ENCODE measurements at places on chromosomes 2 and 18. TPM values are rescaled to one million over a fixed set of nuclear protein-coding genes. Genes with fewer than 3 reads are reported as not detected.

Gene TMEFF2
- total RNA-seq, result not detected

Gene OR6B2
- total RNA-seq, result not detected

Gene IL36RN
- not detected for total RNA-seq

- H3K27me3 ChIP-seq, result peaks cover 5% of the 10 kb centered on the region
- H3K27ac ChIP-seq, result no peak overlapping the region
- H3K36me3 ChIP-seq, result no peaks in the 10 kb centered on the region
- DNase-seq, result no peak
- H3K4me3 ChIP-seq, result no peak overlapping the region
These were observed 8.3 kb downstream of the MYO1B start for GRCh38 chr2:191253476-191253875.

- H3K36me3 ChIP-seq, result no peaks in the 10 kb centered on the region
- H3K4me3 ChIP-seq, result no peak overlapping the region
- no peak overlapping the region for H3K27ac ChIP-seq
- DNase-seq, result no peak
- H3K4me1 ChIP-seq, result no peaks in the 10 kb centered on the region
- H3K27me3 ChIP-seq, result no peaks in the 10 kb centered on the region
These were observed 655.3 kb upstream of the FAM98A start for GRCh38 chr2:34254272-34254878.

DNA sequence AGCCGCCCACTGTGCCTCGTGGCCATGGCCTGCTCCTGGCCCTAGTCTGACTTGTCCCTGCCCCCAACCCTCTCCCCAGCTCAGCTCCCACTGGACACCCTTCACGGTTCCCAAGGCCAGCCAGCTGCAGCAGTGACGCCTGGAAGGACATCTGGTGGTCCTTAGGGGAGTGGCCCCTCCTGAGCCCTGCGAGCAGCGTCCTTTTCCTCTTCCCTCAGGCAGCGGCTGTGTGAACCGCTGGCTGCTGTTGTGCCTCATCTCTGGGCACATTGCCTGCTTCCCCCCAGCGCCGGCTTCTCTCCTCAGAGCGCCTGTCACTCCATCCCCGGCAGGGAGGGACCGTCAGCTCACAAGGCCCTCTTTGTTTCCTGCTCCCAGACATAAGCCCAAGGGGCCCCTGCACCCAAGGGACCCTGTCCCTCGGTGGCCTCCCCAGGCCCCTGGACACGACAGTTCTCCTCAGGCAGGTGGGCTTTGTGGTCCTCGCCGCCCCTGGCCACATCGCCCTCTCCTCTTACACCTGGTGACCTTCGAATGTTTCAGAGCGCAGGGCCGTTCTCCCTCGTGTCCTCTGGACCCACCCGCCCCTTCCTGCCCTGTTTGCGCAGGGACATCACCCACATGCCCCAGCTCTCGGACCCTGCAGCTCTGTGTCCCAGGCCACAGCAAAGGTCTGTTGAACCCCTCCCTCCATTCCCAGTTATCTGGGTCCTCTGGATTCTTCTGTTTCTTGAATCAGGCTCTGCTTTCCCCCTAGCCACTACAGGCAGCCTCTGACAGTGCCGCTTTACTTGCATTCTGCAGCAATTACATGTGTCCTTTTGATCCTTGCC is 35.8 kb downstream of the ANO7 start:
- H3K4me1 ChIP-seq, result peaks cover 7% of the 10 kb centered on the region
- H3K4me3 ChIP-seq, result no peak overlapping the region
- DNase-seq, result no peak
- H3K27ac ChIP-seq, result no peak overlapping the region

DNA sequence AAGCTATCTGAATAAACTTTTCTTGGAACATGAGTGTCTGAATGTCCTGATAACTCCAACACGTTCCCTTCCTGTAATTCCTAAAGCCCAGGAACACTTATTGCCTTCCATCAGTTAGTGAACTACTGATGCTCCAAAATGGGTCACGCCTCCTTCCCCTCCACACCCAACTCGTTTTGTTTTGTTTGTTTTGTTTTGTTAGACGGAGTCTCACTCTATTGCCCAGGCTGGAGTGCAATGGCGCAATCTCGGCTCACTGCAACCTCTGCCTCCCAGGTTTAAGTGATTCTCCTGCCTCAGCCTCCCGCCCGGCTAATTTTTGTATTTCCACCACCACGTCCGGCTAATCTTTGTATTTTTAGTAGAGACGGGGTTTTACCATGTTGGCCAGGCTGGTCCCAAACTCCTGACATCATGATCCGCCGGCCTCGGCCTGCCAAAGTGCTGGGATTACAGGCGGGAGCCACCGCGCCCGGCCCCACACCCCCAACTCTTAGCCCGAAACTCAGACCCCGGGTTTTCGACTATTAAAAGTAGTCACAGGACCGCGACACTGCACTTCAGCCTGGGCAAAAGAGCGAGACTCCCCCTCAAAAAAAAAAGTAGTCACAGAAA is 774 bp downstream of the IER3IP1 start:
- no peak for DNase-seq
- H3K4me1 ChIP-seq, result no peaks in the 10 kb centered on the region
- H3K36me3 ChIP-seq, result peaks cover 9% of the 10 kb centered on the region
- H3K27ac ChIP-seq, result peak overlapping the region; percentile 71

- H3K4me3 ChIP-seq, result no peak overlapping the region
- no peaks in the 10 kb centered on the region for H3K27me3 ChIP-seq
- H3K27ac ChIP-seq, result no peak overlapping the region
- no peak for DNase-seq
- H3K4me1 ChIP-seq, result no peaks in the 10 kb centered on the region
- H3K36me3 ChIP-seq, result no peaks in the 10 kb centered on the region
These were observed 321.2 kb upstream of the CDH7 start for GRCh38 chr18:65429601-65430000.

DNA sequence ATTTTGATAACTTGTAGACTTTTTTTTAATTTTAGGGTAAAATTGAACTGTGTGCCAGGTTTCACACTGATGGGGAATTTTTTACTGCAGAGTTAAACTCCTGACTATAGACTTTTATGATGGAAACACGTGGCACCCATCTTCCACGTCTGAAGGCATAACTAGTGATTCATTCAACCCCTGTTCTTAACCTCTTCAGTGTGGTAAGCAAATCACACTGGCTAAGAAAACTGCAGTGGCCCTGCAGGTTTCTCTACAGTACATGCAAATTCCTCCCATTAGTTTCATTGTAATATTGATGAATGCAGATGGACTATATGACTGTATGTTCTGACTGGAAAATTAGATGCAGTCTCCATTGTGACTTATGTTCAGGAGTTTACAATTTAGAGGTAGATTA is 47.2 kb downstream of the SMAD4 start:
- peaks cover 75% of the 10 kb centered on the region for H3K36me3 ChIP-seq
- no peak overlapping the region for H3K4me3 ChIP-seq
- no peak for DNase-seq
- no peak overlapping the region for H3K27ac ChIP-seq

GRCh38 chr18:80259610-80260009 is 12.3 kb upstream of the PARD6G start:
- H3K4me1 ChIP-seq, result no peaks in the 10 kb centered on the region
- no peak overlapping the region for H3K27ac ChIP-seq
- no peak overlapping the region for H3K4me3 ChIP-seq
- no peaks in the 10 kb centered on the region for H3K27me3 ChIP-seq

DNA sequence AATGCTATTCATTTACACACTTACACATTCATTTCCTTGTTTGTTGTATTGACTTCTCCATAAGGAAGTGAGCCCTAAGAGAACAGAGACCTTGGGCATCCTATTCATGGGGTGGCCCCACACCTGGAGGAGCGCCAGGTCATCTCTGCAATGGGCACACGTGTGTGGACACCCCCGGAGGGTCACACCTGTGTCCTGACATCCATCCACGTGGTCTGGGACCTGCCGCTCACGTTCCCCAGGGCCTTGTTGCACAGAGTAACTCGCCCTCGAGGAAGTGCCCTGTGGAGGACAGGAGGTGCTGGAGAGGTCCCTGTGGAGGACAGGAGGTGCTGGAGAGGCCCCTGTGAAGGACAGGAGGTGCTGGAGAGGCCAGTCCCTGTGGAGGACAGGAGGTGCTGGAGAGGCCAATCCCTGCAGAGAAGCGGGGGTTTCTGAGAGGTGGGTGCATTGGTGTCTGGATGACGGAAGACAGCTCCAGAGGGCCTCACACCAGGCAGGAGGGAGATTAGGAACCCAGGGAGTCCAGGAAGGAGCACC is 73.2 kb upstream of the GPC1 start:
- no peaks in the 10 kb centered on the region for H3K27me3 ChIP-seq
- H3K4me1 ChIP-seq, result no peaks in the 10 kb centered on the region
- no peak for DNase-seq
- H3K36me3 ChIP-seq, result no peaks in the 10 kb centered on the region
- no peak overlapping the region for H3K27ac ChIP-seq
- H3K4me3 ChIP-seq, result no peak overlapping the region

DNA sequence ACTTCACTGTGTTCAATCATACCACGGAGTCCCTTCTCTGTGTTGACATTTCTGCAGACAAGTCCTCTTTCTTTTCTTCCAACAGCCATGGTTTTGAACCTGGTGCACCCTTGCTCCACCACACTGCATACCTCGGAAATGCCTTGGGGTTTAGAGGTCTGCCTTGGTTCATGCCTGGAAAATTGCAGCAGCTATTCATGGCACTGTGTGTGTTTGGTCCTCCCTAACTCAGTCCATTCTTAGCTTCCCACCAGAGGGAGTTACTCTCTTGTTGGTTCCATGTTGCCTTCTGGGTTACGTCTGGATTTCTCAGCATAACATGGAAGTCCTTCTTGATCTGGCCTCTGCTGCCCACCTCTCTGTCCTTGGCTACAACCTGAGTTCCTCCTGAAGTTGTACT is 206.0 kb downstream of the FHOD3 start:
- no peaks in the 10 kb centered on the region for H3K4me1 ChIP-seq
- DNase-seq, result no peak
- H3K36me3 ChIP-seq, result no peaks in the 10 kb centered on the region

DNA sequence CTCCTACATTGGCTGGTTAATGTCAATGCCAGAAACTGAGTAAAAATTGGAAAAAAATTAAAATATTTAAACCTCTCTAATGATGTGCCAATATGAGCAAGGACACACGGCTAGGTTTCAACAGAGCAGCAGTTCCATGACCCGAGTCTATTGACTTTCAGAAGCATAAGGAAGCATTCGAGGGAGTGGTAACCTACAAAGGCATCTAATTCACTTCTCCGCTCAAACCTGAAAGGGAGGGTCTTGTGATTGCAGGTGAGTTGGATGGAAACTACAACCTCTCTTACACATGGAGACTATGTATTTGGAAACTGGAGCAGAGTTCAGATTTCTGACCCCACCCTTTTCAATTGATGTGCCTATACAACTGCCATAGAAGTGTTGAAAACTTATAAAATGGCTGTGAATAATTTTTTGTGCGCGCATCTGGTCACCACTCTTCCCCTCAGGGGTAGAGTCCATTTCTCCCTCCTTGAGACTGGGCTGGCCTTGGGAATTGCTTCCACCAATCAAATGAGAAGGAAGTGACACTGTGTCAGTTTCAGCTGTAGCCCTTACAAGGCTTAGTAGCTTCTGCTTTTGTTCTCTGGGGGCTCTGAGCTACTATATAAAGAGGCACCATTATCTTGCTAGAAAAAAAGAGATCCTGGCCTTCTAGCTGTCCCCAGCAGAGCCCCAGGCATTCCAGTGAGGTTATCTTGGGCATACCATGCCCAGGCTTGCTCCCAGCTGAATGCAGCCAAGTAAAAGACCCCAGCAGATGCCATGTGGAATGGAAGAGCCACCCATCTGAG is 278.0 kb downstream of the EPHA4 start:
- H3K4me1 ChIP-seq, result no peaks in the 10 kb centered on the region
- H3K4me3 ChIP-seq, result no peak overlapping the region
- H3K27me3 ChIP-seq, result peaks cover 1% of the 10 kb centered on the region

Data from activated T-helper 2 cell treated with anti-CD3 and anti-CD28 coated beads, Interferon-gamma antibody, Interleukin-2, Interleukin-4, amounts not matched to agents 10 μg/mL and 5 μg/mL and 100 μg/mL, durations not matched to agents 14 hours and 24 hours and 36 hours (primary cell).